ENCODE measurements at places on chromosomes 6 and 20.

GRCh38 chr6:34028691-34029360 lies 117.1 kb downstream of the GRM4 start:
- no peak for DNase-seq

- no peak for DNase-seq
Observed at GRCh38 chr20:35472209-35472608, 16.8 kb downstream of the CEP250 start.

GRCh38 chr20:22905658-22906057 lies 129.5 kb upstream of the SSTR4 start:
- DNase-seq = no peak

- no peak for DNase-seq
Observed at GRCh38 chr6:89122625-89123024, 4.8 kb upstream of the SRSF12 start.

DNA sequence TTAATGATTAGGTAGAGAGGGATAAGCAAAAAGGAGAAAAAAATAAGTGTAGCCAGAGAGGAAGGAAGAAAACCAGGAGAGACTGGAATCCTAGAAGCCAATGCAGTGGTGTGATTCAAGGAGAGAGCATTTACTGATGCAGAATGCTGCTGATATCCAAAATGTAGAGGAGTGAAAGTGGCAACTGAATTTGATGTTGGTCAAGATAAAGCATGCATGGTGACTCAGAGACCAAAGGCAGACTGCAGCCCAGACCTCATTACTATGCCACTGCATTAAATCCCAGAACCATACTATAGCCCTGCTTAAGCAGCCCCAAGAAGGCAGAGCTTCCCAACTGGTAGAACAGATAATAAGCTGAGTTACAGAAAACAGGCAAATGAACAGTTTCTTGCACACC lies 15.8 kb downstream of the KLHL32 start:
- no peak for DNase-seq

GRCh38 chr6:72816022-72816421 lies 194.2 kb downstream of the KCNQ5 start:
- DNase-seq = no peak

DNA sequence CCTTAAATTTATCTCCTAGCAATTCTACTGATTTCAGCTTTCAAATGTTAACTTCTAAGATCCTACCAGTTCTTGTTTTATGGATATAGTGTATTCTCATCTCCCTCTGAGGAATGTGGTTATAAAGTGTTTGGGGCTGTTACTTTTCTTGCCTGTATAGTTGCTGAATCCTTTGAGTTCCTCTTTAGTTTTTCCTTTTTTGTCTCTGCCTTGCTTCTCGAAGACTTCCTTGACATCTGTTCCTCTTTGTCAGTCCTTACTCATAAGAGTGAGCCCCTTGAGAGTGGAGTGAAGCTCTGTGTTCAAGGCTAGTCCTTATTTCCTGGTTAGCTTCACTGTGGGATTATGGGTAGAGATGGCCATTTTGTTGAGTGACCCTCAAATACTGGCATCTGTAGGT lies 84.6 kb downstream of the ELOVL4 start:
- no peak for DNase-seq

GRCh38 chr20:58584051-58584824 lies 66.8 kb upstream of the STX16 start:
- no peak for DNase-seq

DNA sequence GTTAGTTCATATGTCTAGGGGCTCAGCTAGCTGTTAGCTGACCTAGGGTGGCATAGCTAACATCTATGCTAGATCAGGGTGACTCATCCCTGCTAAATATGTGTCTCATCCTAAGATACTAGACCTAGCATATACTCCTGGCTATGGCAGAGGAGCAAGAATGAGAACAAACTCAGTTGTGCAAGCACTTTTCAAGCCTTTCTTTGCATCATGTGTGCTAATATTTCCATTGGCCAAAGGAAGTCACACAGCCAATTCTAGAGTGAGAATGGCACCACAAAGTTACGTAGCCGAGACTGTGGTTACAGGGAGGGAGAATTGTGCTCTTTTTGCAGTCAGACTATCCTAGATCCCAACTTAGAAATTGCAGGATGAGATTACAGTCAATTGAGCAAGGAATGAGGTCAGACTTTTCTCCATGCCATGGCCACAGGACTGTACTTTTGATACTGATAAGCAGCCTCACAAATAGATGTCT lies 78.7 kb downstream of the PLCB4 start:
- DNase-seq = no peak

GRCh38 chr6:18055714-18056382 lies 66.6 kb downstream of the NHLRC1 start:
- no peak for DNase-seq

DNA sequence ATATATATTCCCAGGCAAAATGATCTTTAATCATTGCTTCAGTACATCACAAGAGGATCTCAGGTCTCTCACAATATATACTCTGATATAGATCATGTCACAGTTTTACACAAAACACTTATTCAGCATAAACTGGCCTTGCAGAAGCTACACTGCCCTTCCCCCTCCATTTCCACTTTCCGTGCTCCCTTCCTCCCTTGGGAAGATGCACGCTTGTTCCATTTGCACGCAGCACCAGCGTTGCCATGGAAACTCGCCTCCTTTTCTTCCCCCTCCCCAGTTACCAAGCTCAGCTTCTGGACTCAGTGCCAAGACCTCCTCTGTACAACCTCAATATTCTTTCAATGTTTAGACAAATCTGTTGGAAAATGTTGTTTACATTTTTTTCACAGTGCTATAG lies 154.6 kb downstream of the RFPL4B start:
- no peak for DNase-seq

GRCh38 chr6:30135147-30135546 lies 793 bp upstream of the TRIM40 start:
- DNase-seq = no peak
